ENCODE measurements at places on chromosomes 5 and 9. TPM values are rescaled to one million over a fixed set of nuclear protein-coding genes. Genes with fewer than 3 reads are reported as not detected.

Gene TLX3
- not detected for polyA plus RNA-seq

GRCh38 chr9:26605367-26605766 is 287.2 kb downstream of the CAAP1 start:
- DNase-seq, result no peak

GRCh38 chr5:163877865-163878264 is 372.4 kb downstream of the MAT2B start:
- DNase-seq, result no peak

Gene FBP2
- polyA plus RNA-seq, result 0.25 TPM

Measured in large intestine (tissue), 12 donors.